Esophagus squamous epithelium (tissue), 5 donors: ENCODE measurements at places on chromosomes 7 and 10.

- no peak for DNase-seq
Observed at GRCh38 chr10:72334196-72334824, 20.4 kb downstream of the DNAJB12 start.

- no peak for DNase-seq
Observed at GRCh38 chr10:123911866-123912265, 20.3 kb upstream of the CPXM2 start.

GRCh38 chr7:135121868-135122267 is 26.0 kb upstream of the TMEM140 start:
- no peak for DNase-seq

- no peak for DNase-seq
Observed at GRCh38 chr7:111528331-111528730, 34.0 kb downstream of the IMMP2L start.

DNA sequence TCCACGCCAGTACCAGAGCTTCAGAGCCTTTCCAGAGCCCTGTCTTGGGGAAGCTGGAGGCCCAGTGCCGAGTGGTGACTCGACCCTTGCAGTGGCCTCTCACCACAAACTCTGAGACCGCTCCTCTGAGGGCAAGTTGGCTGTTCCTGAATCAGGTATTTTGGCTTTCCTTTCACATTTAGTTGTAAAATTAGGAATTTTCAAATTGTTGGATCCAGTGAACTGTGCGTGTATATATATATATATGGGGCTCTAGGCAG is 128.7 kb upstream of the UNC5B start:
- DNase-seq = no peak

DNA sequence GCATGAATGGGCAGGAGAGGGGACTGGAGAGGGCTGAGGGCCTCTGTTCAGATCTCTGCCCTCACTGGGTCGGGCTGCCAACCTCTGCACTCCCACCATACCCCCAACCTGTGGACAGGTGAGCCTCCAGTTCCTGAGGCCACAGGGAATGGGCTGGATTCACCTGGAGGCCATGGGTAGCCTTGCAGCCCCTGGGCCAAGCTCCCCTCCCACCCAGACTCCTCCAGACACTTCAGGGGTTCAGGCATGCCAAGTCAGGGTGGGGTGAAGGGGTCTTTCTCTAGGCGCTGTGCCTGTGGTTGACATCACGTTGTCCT is 80.5 kb downstream of the ZMIZ1 start:
- DNase-seq = no peak

DNA sequence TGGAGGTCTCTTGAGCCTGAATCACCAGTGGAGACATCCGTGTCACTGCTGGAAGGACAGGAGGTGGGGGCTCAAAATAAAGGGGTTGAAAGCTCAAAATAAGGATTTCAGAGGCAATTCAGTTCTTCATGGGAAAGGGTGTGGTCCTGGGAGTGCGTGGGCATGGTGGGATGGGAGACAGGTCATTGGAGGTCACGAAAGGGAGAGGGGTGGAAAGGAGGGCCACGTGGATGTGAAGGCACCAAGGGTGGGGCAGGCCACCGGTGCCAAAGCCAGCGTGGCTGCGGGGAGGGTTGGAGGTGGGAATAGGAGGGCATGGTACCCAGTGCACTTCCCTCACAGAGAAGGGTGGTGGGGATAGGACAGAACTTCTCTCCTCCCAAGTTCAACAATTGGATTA is 59.7 kb downstream of the HTR5A start:
- DNase-seq = no peak

- no peak for DNase-seq
Observed at GRCh38 chr10:120460186-120460585, 3.2 kb downstream of the PLPP4 start.

- no peak for DNase-seq
Observed at GRCh38 chr10:69862882-69863530, 61.3 kb downstream of the COL13A1 start.

GRCh38 chr10:1403508-1404322 is 333.6 kb downstream of the ADARB2 start:
- DNase-seq = no peak

DNA sequence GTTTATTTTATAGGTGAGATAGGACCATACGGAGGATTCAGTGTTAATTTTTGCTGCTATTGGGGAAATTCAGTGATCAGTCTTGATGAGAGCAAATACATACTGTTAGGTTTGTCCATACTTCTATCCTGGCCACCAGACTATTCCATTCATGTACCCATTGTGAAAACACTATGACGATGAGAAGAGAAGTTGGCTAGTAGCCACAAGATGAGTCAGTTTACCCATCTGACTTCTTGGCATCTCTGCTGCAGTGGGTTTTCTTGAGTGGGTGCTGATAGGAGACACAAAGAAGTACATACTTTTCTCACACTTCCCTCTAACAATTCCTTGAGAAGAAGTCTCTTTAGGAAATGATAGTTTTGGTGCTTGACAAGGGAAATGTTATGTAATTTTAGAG is 133.1 kb downstream of the TFPI2 start:
- no peak for DNase-seq

- no peak for DNase-seq
Observed at GRCh38 chr10:113359655-113360054, 193.2 kb upstream of the HABP2 start.

GRCh38 chr10:79028056-79028430 is 40.7 kb upstream of the ZMIZ1 start:
- no peak for DNase-seq
